ENCODE measurements at places on chromosomes 1 and 21.

DNA sequence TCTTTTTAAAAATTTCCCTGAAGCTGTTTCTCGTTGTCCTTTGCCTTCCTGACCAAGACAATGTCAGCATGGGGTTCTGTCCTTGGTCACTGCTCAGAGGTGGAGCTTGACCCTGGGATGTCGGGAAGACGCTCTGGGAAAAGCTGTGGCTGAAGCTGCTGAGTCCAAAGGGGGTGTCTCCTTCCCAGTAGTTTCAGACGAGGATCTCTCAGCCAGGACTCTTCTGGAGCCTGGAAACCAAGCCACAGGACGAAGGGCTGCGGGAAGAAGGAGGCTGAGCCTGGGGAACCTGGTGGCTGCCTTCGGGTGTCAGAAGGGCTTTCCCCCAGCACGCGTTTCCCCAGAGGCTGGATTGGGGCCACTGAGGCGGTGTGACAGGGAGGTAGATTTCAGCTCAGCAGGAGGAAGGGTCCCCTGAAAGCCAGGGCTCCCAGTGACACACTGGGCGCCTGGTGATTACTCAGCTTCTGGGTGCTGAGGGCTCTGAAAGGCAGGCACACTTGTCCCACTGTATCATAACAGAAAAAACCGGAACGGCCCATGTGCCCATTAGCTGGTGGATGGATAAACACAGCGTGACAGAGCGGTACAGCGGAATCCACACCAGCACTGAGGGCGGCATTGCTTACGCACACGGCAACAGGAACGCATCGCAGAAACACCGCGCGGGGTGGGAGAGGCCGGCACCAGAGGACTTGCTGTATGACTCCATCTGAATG, 5.0 kb upstream of the KRTAP12-1 start:
- no peak for DNase-seq

GRCh38 chr21:26835027-26835713, 10.0 kb downstream of the ADAMTS1 start:
- DNase-seq: no peak

DNA sequence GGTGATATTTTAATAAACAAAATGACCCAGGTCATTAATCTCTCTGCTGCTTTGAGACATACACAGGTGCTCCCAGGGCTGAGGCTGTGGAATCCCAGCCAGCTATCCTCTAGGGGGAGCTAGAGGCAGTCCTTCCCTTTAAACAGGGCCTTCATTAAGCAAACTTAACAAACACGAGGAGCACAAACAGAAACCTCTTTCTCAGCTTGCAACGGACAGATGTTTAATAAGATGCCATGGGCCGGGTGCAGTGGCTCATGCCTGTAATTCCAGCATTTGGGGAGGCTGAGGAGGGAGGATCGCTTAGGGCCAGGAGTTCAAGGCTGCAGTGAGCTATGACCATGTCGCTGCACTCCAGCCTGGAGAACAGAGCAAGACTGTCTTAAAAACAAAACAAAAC, 106.7 kb downstream of the HIVEP3 start:
- peak; percentile 34 for DNase-seq

- DNase-seq: no peak
These were observed 9.0 kb downstream of the KIAA0040 start for GRCh38 chr1:175183586-175183985.

GRCh38 chr1:236686815-236687160, 489 bp downstream of the ACTN2 start:
- no peak for DNase-seq

DNA sequence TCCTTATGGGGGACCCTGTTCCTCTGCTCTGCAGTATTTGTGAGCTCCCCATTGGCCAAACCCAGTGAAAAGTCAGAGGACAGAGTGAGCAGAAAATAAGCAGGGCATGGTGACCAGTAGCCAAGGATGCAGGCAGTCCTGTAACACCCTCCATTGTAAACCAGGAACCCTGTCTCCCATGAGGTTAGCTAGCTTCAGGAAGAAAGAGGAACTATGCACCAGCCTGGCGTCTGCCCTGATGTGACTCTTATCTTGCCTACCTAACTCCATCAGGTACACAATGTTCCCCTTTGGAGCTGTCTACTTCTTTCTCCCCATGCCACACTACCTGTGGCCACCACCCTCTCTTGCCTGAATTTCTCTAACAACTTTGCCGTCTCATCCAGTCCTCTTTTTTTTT, 119.2 kb downstream of the LRIG2 start:
- DNase-seq: no peak

- DNase-seq: peak; percentile 36
These were observed 28.8 kb upstream of the FMO1 start for GRCh38 chr1:171219346-171220080.

DNA sequence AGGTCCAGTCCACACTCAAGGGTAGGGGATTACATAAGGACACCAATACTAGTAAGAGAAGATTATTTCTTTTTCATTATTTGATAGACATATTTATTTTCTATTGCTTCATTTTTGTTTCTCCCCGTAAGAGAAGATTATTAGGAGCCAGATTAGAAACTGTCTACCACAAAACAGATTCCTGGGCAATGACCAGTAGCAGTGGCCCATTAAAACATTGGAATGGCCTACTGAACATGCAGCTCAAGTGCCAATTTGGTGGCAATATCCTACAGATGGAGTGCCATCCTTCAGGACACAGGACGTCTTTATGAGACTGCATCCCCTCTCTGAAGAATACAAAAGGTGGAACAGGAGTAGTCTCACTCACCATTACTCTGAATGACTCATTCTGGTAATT, 34.0 kb upstream of the ARHGAP29 start:
- no peak for DNase-seq

GRCh38 chr1:42748461-42749410, 8.7 kb upstream of the CLDN19 start:
- no peak for DNase-seq

DNA sequence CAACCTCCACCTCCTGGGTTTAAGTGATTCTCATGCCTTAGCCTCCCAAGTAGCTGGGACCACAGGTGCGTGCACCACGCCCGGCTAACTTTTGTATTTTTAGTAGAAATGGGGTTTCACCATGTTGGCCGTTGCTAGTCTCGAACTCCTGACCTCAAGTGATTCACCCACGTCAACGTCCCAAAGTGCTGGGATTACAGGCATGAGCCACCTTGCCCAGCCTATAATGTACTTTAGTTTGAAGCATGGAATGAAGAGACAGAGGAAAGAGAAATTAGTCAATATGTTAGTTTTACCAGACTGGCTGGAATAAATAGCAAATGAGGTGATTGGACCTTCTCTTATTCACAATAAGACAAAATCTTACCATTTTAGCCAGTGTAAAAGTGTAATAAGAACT, 89.0 kb downstream of the GTF2B start:
- DNase-seq: no peak

GRCh38 chr1:169707912-169708604, 3.4 kb downstream of the SELL start:
- DNase-seq: no peak

DNA sequence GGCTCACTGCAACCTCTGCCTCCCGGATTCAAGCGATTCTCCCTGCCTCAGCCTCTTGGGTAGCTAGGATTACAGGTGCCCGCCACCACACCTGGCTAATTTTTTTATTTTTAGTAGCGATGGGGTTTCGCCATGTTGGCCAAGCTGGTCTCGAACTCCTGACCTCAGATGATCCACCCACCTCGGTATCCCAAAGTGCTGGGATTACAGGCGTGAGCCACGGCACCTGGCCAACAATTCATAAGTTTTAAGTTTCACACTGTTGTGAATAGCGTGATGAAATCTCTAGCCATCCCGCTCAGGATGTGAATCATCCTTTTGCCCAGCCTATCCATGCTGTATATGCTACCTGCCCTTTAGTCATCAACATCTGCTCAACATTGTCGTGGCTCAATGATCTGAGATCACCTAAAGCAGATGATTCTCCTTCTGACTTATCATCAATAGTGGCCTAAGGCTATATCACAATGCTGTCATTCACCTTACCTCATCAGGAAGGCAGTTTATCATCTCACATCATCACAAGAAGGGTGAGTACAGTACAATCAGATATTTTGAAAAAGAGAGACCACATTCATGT, 2.6 kb downstream of the PFDN2 start:
- DNase-seq: peak; percentile 93

Data from fibroblast of the conjunctiva (primary cell).